ENCODE measurements at places on chromosomes 1 and 21.

DNA sequence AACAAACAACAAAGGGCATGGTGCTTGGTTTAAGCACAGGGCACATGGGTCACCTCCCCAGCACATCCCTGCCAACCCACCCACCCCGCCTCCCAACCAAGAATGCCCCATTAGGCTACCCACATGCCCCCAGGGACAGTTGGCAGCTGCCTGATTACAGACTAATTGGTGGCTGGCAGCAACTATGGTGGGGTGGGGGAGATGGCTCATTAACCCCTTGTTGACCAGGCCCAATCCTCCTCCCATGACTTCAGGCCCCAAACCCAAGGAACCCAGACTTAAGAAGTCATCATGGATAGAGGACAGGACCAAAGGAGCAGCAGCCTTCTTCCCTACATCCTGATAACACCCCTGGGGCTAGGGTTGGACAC is 1.3 kb downstream of the RIMS3 start:
- no peaks in the 10 kb centered on the region for H3K36me3 ChIP-seq
- peaks cover 20% of the 10 kb centered on the region for H3K4me1 ChIP-seq
- H3K27ac ChIP-seq, result no peak overlapping the region
- DNase-seq, result no peak

- peaks cover 11% of the 10 kb centered on the region for H3K4me1 ChIP-seq
- no peak overlapping the region for H3K4me3 ChIP-seq
- DNase-seq, result no peak
- H3K27me3 ChIP-seq, result no peaks in the 10 kb centered on the region
- H3K27ac ChIP-seq, result no peak overlapping the region
Measured at GRCh38 chr1:51217101-51217500, 19.0 kb upstream of the RNF11 start.

GRCh38 chr1:39777306-39777705 is 6.2 kb upstream of the OXCT2 start:
- H3K4me1 ChIP-seq, result no peaks in the 10 kb centered on the region
- no peaks in the 10 kb centered on the region for H3K27me3 ChIP-seq
- no peak overlapping the region for H3K27ac ChIP-seq

DNA sequence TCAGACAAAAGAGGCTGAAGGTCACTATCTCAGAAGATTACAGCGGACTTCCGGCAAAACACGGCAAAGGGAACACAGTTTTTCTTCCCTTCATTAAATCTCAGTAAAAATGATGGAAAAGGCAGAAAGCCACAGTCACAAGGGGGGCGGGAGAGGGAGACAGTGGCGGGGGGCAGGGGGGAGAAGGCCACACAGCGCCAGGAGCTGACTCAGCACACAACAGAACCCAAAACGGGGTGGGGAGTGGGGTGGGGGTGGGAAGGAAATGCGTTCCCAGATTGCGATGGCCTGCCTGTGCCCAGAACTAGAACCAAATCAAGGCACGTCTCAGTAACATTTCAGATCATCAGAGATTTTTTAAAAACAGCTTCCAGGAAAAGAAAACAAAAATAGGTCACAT is 13.4 kb downstream of the CFAP74 start:
- H3K27me3 ChIP-seq, result no peaks in the 10 kb centered on the region
- H3K27ac ChIP-seq, result no peak overlapping the region
- H3K4me1 ChIP-seq, result no peaks in the 10 kb centered on the region
- H3K36me3 ChIP-seq, result no peaks in the 10 kb centered on the region
- no peak overlapping the region for H3K4me3 ChIP-seq

DNA sequence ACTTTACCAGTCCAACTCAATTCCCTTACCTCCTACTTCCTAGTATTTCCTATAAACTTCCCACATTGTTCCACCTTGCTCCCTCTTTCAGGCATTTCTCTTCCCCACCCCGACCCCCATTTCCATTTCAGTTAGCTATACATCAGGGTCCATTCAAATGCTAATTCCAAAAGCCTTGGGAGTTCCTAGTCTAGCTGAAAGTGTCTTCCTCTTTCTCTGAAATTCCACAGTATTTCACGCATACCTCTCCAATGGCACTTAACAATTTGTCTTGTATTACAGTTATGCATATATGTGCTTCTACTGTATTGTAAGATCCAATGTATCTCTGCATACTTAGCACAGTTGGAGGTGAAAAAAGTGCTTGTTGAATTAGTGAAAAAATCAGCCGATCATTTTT is 94.9 kb downstream of the ZNF644 start:
- no peaks in the 10 kb centered on the region for H3K27me3 ChIP-seq
- no peak overlapping the region for H3K4me3 ChIP-seq
- no peak for DNase-seq

DNA sequence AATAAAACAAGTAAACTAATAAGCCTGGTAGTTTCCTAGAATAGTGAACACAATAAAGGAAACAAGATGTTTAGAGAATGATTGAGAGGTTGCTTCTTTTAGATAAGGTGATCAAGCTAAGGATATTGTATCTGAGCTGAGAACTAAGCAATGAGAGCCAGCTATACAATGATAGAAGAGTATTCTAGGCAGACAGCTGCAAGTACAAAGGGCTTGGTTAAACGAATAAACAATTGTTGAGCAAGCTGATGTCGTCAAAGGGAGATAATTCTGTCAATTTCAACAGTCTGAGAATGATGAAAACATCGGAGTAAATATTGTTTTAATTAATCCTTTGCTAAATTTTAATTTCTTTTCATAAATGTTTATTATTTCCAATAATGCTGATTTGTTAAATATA is 5.5 kb upstream of the FH start:
- no peaks in the 10 kb centered on the region for H3K36me3 ChIP-seq
- peaks cover 16% of the 10 kb centered on the region for H3K27me3 ChIP-seq
- DNase-seq, result no peak
- peaks cover 5% of the 10 kb centered on the region for H3K4me1 ChIP-seq
- H3K27ac ChIP-seq, result no peak overlapping the region

DNA sequence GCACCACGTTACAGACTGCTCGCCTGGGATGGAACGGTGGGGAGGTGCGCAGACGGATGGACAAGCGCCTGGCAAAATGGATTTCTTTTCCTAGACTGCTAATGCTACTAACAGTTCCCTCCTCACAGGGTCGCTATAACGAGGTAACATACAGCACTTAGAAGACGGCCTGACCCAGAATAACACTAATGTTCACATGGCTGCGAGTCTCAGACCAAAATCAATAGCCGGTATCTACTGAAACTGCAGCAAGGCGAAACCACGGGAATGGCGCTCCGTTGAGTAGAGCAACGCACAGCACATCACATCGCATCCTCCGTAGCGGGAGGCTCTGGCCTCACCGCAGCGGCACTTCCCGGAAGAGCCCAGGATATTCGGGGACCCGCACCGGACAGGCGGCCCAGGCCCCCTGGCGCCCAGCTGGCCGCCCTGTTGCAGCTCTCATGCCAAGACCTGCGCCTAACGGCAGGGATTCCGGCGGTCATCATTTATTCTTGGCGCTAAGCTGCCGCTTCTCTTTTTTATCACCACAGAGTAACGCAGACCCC is 46.6 kb downstream of the VPS26C start:
- peaks cover 39% of the 10 kb centered on the region for H3K4me1 ChIP-seq
- DNase-seq, result peak; percentile 37
- H3K4me3 ChIP-seq, result peak overlapping the region; percentile 76
- H3K27me3 ChIP-seq, result no peaks in the 10 kb centered on the region
- H3K27ac ChIP-seq, result peak overlapping the region; percentile 75
- peaks cover 12% of the 10 kb centered on the region for H3K36me3 ChIP-seq

Data from CD4-positive, alpha-beta memory T cell (primary cell).